CD4-positive, alpha-beta T cell treated with Interleukin-10 for 1 hour (primary cell): ENCODE measurements at places on chromosomes 1 and 21.
A peak's percentile ranks its signal among the peaks of the same experiment; 100 is the strongest.

DNA sequence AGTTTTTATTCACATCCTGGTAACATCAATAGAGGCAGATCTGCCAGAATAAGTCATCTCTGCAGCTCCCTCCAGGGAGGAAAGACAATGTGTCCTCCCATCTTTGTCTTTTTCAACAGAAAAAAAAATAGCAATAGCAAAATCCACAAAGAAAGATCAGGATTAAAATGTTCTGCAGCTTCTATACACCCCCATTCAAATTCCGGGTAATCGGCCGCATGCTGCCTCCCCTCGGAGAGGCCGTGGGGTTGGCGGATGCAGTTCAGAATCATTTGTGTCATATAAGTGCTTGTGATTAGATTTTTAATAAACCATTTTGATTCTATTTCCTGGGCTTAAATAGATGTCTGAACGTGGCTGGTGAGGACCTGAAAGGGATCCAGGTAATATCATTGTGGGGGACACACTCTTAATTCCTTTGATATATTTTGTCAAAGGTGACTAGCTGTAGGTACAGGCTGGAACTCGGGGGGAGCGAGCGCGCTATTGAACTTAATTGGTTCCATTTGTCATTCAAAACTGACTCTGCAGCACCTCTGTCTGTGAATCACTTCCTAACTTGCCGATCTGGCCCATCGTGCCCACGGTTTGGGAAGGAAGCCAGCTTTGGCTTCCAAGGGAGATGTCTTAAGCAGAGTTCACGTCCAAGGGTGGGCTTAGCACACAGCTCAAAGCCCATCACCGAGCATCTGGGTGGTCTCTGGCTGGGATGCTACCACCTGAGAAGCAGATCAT is 85.6 kb upstream of the ARHGEF16 start:
- no peak for DNase-seq

DNA sequence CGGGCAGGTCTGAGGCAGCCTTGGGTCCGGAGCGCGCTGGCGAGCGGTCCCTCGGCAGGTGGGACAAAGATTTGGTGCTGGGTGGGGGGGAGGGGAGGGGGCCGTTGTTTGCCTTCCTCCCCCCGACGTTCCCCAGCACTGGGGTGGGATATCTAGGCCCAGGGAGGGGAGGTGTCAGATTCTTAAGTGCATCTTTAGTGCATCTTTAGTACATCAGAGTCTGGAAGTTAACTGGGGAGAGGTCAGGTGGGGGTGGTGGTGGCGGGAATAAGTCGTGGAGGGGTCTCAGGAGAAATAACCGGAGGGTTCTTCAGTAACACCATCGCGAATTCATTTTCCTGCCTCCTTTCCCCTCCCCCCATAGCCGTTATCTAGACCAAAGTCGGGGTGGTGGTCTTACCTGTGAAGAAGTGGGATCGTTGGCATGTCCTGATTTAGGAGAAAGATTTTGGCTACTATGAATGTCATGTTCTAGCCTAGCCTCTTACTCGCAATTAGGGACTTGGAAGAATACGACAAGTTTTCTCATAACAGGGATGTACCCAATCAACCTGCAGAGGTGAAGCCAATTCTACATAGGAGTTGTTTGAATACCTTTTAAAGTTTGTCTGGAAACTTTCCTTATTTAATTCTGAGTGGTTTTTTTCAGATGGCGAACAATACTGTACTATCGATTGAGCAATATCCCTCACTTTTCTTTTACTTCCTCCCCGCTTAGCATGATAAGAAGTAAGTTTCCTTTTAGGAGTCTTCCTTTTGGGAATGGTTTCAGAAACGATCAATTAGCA is 886 bp downstream of the ZMYM4 start:
- no peak for DNase-seq

- no peak for DNase-seq
Observed at GRCh38 chr1:91821126-91821868, 64.7 kb downstream of the TGFBR3 start.

DNA sequence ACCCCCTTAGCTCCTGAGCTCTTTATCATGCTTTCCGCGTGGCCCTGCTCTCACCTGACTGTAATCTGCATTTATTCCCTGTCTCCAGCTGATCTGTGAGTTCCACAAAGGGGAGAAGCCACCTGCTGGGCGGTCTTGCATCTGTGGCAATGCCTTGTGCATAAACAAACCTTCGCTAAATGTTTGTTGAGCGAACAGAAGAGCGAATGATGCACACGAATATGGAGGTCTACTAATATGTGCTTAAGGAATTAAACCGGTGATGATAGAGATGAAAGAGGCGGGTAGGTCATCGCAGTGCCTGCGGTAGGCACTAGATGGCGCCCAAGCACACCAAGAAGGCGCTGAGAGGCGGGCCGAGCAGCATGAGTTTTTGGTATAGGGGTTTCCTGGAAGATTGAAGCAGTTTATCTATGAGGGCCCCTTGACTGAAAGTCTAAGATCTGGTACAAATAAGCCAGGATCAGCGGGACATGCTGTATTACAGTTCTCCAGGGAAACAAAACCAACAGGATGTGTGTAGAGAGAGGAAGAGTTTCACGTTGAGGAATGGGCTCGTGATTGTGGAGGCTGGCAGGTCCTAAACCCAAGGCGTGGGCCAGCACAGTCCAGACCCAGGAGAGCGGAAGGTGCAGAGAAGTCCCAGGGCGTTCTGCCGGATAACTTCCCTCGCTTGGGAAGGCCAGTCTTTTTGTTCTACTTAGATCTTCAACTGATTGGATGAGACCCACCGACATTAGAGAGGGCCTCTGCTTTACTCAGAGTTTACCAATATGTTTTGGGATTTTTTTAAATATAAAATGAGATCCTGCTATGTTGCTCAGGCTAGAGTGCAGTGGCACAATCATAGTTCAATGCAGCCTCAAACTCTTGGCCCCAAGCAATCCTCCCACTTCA is 34.7 kb downstream of the TOMM20 start:
- DNase-seq: peak; percentile 84

DNA sequence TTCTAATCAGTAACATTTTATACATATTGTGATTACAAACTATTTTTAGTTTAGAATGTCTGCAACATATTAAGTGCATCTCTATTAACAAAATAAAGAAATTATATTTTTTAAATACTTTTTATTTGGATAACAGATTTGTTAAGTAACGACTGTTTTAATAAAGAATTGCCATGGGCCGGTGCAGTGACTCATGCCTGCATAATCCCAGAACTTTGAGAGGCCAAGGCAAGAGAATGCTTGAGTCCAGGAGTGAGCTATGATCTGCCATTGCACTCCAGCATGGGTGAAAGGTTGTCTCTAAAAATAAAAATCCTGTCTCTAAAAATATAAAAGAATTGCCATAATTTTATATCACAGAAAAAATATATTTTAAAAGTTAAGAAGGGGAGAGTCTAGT is 4.1 kb downstream of the LRRIQ3 start:
- no peak for DNase-seq

- DNase-seq: no peak
Observed at GRCh38 chr1:112141923-112142322, 152.5 kb upstream of the KCND3 start.

GRCh38 chr1:176719447-176719846 is 256.5 kb downstream of the PAPPA2 start:
- no peak for DNase-seq

GRCh38 chr1:228984646-228985631 is 249.7 kb downstream of the RHOU start:
- no peak for DNase-seq

GRCh38 chr1:63779338-63780211 is 5.8 kb downstream of the ROR1 start:
- DNase-seq: no peak

DNA sequence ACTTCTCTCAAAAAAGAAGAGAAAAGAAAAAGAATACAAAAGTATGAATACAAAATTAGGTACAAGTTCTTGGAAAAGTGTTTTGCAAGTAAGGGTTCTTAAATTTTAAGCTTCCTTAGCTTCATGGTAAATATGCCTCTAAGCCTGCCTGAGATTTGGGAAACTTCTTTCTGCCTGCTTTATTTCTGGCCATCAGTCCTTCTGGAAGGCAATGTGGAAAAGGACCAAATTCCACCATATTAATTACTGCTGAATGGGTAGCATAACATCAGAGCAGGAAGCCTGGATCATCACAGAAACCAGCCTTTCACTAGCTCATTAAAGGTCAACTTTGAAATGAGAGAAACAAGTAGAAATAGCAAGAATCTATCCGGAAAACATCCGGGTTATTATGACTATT is 39.1 kb upstream of the CAP1 start:
- no peak for DNase-seq

DNA sequence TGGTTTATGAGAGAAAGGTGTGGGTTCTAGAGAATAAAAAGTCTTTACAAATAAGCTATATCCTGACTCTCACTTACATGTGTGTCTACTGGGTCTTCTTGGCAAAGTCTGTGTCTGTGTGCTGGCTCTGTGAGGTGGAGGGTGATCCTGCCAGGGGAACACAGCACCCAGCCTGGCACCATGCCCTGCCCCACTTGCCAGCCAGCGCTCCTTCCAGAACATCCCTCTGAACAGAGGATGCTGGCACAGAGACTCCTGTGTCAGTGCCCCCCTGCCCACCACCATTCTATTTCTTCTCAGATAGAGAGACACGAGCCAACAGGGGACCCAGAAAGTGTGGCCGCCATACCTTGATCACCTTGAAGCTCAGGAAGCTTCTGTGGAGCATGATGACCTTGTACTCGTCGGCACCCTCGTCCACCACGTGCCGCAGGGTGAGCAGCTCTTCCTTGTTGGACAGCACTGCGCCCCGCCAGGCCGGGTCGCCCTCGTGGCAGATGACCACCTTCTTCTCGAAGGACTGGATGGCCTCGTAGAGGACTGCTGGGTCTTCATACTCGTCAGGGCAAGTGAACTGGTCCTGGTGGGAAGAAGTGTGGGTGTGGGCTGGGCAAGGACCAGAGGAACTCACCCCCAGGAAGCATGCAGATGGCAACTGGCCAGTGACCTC is 49.7 kb downstream of the NTPCR start:
- no peak for DNase-seq

DNA sequence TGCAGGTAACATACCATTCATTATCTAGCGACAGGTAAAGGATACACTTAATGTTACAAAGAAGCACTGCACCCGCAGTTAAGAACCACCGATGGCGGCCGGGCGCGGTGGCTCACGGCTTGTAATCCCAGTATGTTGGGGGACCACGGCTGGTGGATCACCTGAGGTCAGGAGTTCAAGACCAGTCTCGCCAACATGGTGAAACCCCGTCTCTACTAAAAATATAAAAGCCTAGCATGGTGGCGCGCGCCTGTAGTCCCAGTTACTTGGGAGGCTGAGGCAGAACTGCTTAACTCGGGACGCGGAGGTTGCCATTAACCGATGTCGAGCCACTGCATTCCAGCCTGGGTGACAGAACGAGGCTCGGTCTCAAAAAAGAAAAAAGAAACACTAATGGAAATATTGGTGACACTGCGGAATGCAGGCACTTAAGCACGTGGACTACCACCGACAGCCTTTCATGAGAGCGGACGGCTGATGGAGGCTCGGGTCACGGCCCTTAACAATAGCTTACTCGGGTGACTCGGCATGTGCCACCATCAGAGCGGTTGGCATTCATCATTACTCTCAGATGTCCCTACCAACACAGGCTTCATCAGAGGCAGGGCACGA is 542 bp downstream of the GAS5 start:
- DNase-seq: no peak

- DNase-seq: no peak
Observed at GRCh38 chr1:29344336-29344735, 108.0 kb downstream of the PTPRU start.

GRCh38 chr1:172265905-172266304 is 154.6 kb upstream of the C1orf105 start:
- no peak for DNase-seq

- DNase-seq: no peak
Observed at GRCh38 chr1:229973297-229973612, 93.8 kb upstream of the GALNT2 start.

- no peak for DNase-seq
Observed at GRCh38 chr1:69077198-69077597, 490.5 kb upstream of the LRRC7 start.

- no peak for DNase-seq
Observed at GRCh38 chr1:24888061-24888970, 41.8 kb downstream of the RUNX3 start.

- DNase-seq: no peak
Observed at GRCh38 chr1:93641527-93641926, 40.1 kb downstream of the BCAR3 start.

GRCh38 chr1:13714851-13715250 is 14.9 kb downstream of the PRDM2 start:
- DNase-seq: no peak

- no peak for DNase-seq
Observed at GRCh38 chr21:25350056-25350455, 257.2 kb downstream of the MRPL39 start.

DNA sequence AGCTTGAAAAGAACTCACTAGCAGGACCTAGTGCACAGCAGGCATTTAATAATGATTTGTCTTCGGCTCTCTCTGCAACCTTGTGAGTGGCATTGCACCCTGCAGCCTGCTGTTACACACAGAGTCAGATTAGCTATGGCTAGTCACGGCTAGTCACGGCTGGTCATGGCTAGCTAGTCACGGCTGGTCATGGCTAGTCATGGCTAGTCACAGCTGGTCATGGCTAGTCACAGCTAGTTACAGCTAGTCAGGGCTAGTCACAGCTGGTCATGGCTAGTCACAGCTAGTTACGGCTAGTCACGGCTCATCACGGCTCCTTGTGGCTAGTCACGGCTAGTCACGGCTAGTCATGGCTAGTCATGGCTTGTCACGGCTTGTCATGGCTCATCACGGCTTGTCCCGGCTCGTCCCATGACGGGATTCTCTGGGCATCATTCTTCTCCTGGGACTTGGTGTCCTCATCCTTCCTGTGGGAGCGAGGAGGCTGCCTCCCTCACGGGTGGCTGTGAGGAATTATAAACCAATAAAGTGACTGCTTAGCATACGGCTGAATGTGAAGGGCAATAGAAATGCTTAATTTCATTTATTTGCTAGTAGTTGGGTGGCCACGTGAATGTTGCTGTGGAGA is 12.5 kb upstream of the KIF26B start:
- DNase-seq: no peak

- DNase-seq: no peak
Observed at GRCh38 chr1:242428399-242429190, 95.9 kb downstream of the PLD5 start.

GRCh38 chr1:230857077-230857476 is 11.2 kb downstream of the C1orf198 start:
- DNase-seq: no peak
